Right hindlimb (tissue), 1 donor: ENCODE measurements at places on chromosomes 2 and 18.

GRCh38 chr18:72555968-72556367, 11.8 kb upstream of the CBLN2 start:
- no peak for DNase-seq

DNA sequence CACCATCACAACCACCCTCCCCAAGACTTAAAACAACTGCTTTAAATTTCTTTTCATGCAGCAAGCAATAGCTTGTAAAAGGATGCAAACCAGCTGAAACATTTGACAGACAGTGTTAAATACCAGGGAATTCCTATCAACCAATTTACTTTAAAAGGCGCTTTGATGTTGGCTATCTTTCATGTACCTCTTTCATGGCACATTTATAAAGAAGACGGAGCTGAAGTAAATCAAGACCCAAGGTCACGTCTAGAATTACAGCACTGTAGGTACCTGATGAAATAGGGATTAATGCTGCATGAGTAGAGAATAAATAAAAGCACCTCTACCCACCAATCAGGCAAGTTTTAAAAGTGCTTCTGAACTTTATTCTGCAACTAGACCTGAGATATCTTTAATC, 78.9 kb downstream of the SRBD1 start:
- DNase-seq, result no peak

DNA sequence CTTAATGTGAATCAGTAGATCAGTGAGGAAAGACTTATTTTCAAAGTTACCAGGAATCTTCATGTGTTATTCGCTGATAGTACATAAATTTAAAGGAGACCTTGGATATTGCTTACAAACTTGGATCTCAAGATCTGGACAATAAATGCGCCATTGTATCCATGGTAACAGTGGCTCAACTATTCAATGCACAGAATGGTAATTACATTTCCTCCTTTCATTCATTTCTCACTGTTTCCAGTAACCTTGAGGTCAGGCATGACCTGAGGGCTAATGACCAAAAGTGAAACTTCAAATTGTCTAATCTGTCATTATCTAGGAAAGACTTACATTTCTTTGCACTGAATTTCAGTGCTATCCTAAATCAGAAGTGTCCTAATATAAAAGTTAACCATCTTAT, 8.1 kb downstream of the LRP2 start:
- no peak for DNase-seq

DNA sequence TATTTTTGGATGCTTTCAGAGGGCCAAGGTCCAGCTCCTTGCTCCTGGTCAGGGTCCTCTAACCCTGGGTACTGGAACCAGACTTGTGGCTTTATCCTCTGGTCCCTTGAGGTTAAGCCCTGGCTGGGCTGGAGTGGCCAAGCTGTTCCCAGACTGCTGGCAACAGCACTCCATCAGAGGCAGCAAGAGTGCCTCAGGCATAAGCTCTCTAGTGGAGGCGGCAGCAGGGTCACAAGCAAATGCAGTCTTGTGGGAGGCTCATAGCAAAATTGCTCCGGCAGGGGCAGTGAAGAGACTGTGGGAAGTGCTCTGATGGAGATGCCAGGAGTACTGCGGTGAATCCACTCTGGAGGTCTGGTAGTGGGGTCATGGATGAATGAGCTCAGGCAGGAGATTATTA, 128.9 kb upstream of the OTOS start:
- no peak for DNase-seq
